ENCODE measurements at places on chromosomes 7 and 10. TPM values are rescaled to one million over a fixed set of nuclear protein-coding genes. Genes with fewer than 3 reads are reported as not detected.

GRCh38 chr10:49418053-49418326 is 22.1 kb upstream of the DRGX start:
- H3K27ac ChIP-seq, result no peak overlapping the region
- no peaks in the 10 kb centered on the region for H3K27me3 ChIP-seq
- no peak for DNase-seq
- no peak overlapping the region for H3K4me3 ChIP-seq
- H3K36me3 ChIP-seq, result no peaks in the 10 kb centered on the region

DNA sequence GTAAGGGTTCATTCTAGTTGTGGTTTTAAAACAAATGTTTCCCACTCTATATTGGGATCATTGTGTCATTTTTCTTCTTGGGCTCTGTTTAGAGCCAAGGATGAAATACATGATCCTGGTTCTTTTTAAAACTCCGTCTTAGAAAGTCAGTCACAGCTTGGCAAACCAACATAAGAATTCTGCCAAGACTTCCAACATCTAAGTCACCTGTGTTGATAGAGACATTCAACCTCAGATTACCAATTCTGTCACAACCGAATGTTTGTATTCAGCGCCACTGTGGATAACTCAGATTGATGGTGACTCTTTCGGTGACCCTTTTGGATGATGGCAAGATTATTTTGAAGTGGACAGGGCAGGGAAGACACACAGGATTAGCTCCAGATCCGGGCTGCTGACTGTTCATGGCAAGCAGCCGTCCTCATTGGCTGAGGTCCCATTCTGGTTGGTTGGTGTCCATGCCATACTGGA is 255.4 kb downstream of the ARHGAP21 start:
- no peaks in the 10 kb centered on the region for H3K36me3 ChIP-seq
- H3K27me3 ChIP-seq, result no peaks in the 10 kb centered on the region
- DNase-seq, result no peak
- no peak overlapping the region for H3K4me3 ChIP-seq
- peak overlapping the region; percentile 48 for H3K27ac ChIP-seq

DNA sequence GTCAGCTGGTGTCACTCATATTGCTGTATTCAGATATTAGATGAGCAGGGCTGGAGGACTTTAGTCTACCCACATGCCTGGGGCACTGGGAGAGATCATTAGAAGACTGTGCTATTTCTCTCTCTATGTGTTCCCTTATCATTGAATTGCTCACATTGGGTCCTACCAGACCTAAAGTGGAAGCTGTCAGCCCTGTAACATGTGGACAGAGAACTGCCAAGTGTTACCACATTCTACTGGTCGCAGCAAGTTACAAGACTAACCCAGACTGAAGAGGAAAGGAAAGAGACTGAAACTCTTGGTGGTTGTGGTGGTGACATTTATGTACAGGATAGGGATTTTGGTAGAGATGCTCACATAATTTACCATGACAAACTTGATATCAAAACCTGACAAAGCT is 627.1 kb upstream of the FZD8 start:
- no peaks in the 10 kb centered on the region for H3K27me3 ChIP-seq
- H3K36me3 ChIP-seq, result no peaks in the 10 kb centered on the region
- H3K4me1 ChIP-seq, result no peaks in the 10 kb centered on the region
- H3K27ac ChIP-seq, result no peak overlapping the region
- no peak overlapping the region for H3K4me3 ChIP-seq

GRCh38 chr7:27462575-27463270 is 200.0 kb downstream of the HIBADH start:
- H3K27me3 ChIP-seq, result no peaks in the 10 kb centered on the region
- H3K27ac ChIP-seq, result no peak overlapping the region
- no peaks in the 10 kb centered on the region for H3K4me1 ChIP-seq

GRCh38 chr10:119668461-119668860 is 17.3 kb downstream of the BAG3 start:
- no peak overlapping the region for H3K4me3 ChIP-seq
- no peak for DNase-seq
- peaks cover 36% of the 10 kb centered on the region for H3K36me3 ChIP-seq
- peak overlapping the region; percentile 54 for H3K27ac ChIP-seq

DNA sequence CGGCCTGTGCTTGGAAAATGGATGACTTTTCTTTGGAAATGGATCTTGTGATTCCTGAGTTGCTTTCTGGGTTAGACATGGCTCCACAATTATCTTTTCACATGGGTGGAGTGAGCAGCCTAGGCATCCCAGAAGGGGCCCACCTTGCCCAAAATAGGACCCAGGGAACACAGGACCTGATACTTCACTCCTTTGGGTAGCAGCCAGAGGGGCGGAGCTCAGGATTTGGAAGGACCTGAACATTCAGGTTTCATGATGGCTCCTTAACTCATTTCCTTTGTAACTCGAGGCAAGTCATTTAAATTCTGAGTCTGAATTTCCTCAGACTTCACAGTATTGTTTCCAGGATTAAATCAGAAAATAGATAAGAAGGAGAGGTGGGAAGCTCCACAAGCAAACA is 178.3 kb upstream of the ZMIZ1 start:
- no peak overlapping the region for H3K4me3 ChIP-seq
- DNase-seq, result peak; percentile 65
- peak overlapping the region; percentile 72 for H3K27ac ChIP-seq
- H3K4me1 ChIP-seq, result peaks cover 31% of the 10 kb centered on the region
- no peaks in the 10 kb centered on the region for H3K36me3 ChIP-seq
- no peaks in the 10 kb centered on the region for H3K27me3 ChIP-seq

DNA sequence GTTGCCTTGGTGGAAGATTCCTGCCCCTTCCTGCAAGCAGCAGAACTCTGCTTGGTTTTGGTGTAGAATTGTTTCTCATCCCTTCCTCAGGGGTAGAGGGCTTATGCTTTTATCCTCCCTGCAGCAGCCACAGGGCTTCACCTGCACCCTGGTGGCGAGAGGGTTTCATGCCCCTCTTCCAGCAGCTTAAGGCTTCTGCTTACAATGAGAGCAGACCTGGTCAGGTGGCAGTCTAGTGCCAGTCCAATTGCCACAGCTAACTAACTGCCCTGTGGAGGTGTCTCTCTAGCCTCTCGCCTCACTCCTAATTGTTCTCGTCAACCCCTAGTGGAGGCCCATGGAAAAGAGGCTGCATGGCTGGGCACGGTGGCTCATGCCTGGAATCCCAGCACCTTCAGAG is 19.3 kb downstream of the ACBD7 start:
- DNase-seq, result no peak
- no peak overlapping the region for H3K4me3 ChIP-seq
- no peaks in the 10 kb centered on the region for H3K36me3 ChIP-seq
- no peak overlapping the region for H3K27ac ChIP-seq

GRCh38 chr10:27838361-27838760 is 92.7 kb upstream of the MKX start:
- no peaks in the 10 kb centered on the region for H3K27me3 ChIP-seq
- H3K4me3 ChIP-seq, result no peak overlapping the region
- no peak overlapping the region for H3K27ac ChIP-seq

- no peak overlapping the region for H3K27ac ChIP-seq
- no peak for DNase-seq
- no peak overlapping the region for H3K4me3 ChIP-seq
- no peaks in the 10 kb centered on the region for H3K36me3 ChIP-seq
- no peaks in the 10 kb centered on the region for H3K4me1 ChIP-seq
- no peaks in the 10 kb centered on the region for H3K27me3 ChIP-seq
Observed at GRCh38 chr10:88293073-88293472, 290.0 kb downstream of the RNLS start.

- H3K4me1 ChIP-seq, result peaks cover 9% of the 10 kb centered on the region
- no peak for DNase-seq
- H3K27me3 ChIP-seq, result peaks cover 18% of the 10 kb centered on the region
Observed at GRCh38 chr7:150977382-150978125, 567 bp downstream of the KCNH2 start.

- no peak for DNase-seq
- peaks cover 8% of the 10 kb centered on the region for H3K4me1 ChIP-seq
- H3K36me3 ChIP-seq, result peaks cover 3% of the 10 kb centered on the region
- no peak overlapping the region for H3K4me3 ChIP-seq
- H3K27ac ChIP-seq, result no peak overlapping the region
Observed at GRCh38 chr7:87361320-87361719, 15.9 kb downstream of the CROT start.

- no peaks in the 10 kb centered on the region for H3K36me3 ChIP-seq
- no peak overlapping the region for H3K27ac ChIP-seq
- H3K4me3 ChIP-seq, result no peak overlapping the region
- no peak for DNase-seq
- H3K4me1 ChIP-seq, result no peaks in the 10 kb centered on the region
Observed at GRCh38 chr7:144819566-144819965, 16.3 kb downstream of the TPK1 start.

DNA sequence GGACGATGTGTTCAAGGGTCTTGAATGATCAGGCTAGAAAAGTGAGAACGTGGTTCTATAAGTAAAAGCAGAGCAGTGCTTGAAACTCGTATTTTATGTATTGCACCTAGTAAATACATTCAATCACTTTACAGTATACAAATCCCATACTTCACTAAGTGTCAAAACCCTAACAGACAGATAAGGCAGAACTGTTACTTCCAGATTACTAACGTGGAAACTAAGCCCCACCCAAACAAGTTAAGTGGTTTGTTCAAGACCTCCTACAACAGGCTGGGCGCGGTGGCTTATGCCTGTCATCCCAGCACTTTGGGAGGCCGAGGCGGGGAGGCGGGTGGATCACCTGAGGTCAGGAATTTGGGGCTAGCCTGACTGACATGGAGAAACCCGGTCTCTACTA is 9.2 kb upstream of the MYO1G start:
- H3K4me1 ChIP-seq, result peaks cover 60% of the 10 kb centered on the region
- no peak for DNase-seq
- no peaks in the 10 kb centered on the region for H3K27me3 ChIP-seq
- H3K4me3 ChIP-seq, result no peak overlapping the region
- no peak overlapping the region for H3K27ac ChIP-seq

DNA sequence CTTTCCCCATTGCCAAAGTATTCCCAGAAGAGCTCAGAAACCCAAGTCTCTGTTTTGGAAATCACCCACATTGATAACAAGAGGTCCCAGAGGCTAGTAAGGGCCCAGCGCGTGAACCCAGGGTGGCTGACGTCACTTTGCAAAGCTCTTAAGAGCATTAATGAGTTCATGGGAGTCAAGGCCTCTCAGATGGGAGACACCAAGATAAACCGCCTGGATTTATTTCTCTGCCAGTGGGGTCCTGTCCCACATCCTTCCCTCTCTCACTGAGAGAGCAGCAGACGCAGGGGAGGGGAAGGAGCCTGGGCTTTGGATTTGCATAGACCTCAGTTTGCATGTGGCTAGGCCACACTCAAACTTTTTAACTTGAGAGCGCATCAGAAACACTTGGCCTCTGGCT is 184.8 kb upstream of the PDE1C start:
- no peak overlapping the region for H3K4me3 ChIP-seq
- H3K4me1 ChIP-seq, result no peaks in the 10 kb centered on the region
- DNase-seq, result no peak
- H3K27ac ChIP-seq, result no peak overlapping the region
- H3K27me3 ChIP-seq, result no peaks in the 10 kb centered on the region

DNA sequence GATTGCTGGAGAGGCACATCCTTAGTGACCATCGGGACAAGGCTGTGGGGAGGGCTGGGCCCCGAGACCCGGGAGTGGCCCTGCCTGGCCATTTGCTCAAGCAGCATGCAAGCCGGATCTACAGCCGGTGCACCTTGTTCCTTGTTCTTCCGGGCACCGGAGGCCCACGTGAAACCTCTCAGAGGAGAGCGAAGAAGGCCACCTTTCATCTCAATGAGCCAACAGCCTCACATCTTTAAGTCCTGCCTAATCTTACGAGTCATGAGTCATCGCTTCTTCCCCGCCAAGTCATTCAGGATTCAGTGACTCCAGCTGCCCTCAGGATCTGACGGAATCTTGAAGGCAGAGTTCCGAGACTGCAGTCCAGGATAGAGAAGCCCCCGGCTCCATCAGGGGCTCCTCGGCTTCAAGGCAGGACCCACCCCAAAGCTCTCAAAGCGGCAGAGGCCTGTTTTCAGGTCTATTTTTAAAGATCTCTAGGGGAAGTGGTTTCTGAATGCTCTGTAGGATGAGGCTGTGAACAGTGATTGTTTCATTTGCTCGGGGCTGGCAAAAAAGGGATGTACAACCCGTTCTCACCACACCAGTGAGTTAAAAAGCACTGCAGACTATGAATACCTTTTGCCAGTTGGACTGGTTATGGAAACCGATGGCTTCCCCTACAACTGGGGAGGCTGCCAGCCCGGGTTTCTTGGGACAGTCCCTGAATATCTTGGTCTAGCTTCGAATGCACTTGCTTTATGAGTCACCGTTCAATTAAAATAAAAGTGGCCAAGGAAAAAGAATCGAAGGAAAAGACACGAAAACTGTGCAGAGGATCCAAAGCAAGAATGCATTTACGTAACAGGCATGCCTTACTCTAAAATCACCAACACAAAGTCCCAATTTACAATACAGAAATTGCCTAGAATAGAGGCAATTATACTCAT is 57.2 kb upstream of the ECHDC3 start:
- peak overlapping the region; percentile 67 for H3K27ac ChIP-seq
- H3K4me3 ChIP-seq, result no peak overlapping the region
- H3K4me1 ChIP-seq, result peaks cover 20% of the 10 kb centered on the region
- no peaks in the 10 kb centered on the region for H3K36me3 ChIP-seq

- DNase-seq, result no peak
- no peaks in the 10 kb centered on the region for H3K27me3 ChIP-seq
- H3K4me3 ChIP-seq, result no peak overlapping the region
- no peaks in the 10 kb centered on the region for H3K4me1 ChIP-seq
- no peaks in the 10 kb centered on the region for H3K36me3 ChIP-seq
Observed at GRCh38 chr10:33067917-33068316, 109.9 kb upstream of the ITGB1 start.

DNA sequence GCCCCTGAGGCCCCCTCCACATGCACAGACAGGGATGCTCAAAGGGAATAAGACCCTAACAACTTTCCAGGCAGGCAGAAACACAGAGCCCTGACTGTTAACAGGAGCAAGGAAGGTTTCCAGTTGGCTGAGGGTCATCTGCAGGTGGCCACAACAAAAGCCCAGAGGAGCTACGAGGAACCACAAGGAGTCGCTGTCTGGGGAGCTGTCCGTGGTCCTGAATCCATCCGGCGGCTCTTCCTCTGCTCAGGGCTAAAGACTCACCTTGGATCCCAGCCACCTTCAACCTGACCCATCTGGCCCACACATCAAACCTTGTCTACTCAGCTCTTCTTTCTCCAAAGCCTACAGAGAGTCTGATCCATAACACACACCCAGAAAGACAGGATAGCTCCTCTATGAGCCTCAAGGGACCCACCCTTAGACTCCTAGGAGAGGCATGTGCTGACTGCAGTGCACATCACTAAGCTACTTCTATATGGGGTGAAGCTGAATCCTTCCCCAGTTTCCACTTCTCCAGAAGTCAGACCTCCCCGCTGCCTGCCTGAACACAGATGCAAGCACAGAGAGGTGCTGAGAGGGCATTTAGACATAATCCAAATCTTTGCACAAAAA is 104.0 kb downstream of the SLIT1 start:
- no peaks in the 10 kb centered on the region for H3K4me1 ChIP-seq
- no peaks in the 10 kb centered on the region for H3K27me3 ChIP-seq

Gene SPDYE1
- total RNA-seq, result not detected

Gene ADCY1
- 5.8 TPM for total RNA-seq

Gene IL6
- 3.8 TPM for total RNA-seq

Gene TMEM176A
- 20.9 TPM for total RNA-seq

Gene FAM25C
- not detected for total RNA-seq

Gene DKK1
- total RNA-seq, result 3.2 TPM

Gene SPDYE8
- not detected for total RNA-seq

Gene ECHDC3
- total RNA-seq, result 67.0 TPM

Gene CLCN1
- not detected for total RNA-seq

Gene POLR2J2
- total RNA-seq, result 2.0 TPM
